ENCODE measurements at places on chromosomes 5 and 9.

GRCh38 chr9:98418578-98419259, 163.3 kb upstream of the TBC1D2 start:
- no peak for DNase-seq

GRCh38 chr9:133727876-133728441, 10.2 kb downstream of the SARDH start:
- DNase-seq = no peak

DNA sequence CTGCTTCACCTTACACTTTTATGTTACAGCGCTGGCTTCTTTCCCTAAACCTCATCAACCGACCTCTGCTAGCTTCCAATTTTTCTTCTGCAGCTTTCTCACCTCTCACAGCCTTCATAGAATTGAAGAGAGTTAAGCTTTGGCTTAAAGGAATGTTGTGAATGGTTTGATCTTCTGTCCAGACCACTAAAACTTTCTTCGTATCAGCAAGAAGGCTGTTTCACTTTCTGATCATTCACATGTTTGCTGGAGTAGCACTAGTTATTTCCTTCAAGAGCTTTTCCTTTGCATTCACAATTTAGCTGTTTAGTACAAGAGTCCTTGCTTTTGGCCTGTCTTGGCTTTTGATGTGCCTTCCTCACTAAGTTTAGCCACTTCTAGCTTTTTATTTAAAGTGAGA, 49.5 kb downstream of the NR3C1 start:
- no peak for DNase-seq

DNA sequence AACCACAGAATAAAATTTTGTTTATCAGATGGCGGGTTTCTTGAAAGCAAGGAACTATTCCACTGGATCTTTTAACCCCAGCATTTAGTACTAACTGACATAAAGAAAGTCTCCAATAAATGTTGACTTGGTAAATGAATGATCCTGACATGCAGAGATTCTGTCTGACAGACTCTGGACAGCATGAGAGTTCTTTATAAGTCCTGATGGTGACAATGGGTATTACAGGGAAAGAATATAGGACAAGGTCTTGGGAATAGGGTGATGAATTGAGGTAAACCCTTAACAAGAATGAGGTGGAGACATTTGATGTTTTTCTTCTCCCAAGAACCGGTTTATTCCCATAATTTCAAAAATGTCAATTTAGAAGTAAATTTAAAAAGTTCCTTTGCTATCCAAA, 453.9 kb downstream of the TUSC1 start:
- DNase-seq = no peak

GRCh38 chr9:71910650-71911060, 338 bp downstream of the ABHD17B start:
- DNase-seq = peak; percentile 24

- DNase-seq = no peak
Measured at GRCh38 chr9:94697972-94698581, 28.4 kb upstream of the AOPEP start.

GRCh38 chr5:150361301-150361700, 3.8 kb downstream of the TCOF1 start:
- DNase-seq = no peak

GRCh38 chr5:125401724-125402622, 655.5 kb upstream of the ZNF608 start:
- DNase-seq = no peak

DNA sequence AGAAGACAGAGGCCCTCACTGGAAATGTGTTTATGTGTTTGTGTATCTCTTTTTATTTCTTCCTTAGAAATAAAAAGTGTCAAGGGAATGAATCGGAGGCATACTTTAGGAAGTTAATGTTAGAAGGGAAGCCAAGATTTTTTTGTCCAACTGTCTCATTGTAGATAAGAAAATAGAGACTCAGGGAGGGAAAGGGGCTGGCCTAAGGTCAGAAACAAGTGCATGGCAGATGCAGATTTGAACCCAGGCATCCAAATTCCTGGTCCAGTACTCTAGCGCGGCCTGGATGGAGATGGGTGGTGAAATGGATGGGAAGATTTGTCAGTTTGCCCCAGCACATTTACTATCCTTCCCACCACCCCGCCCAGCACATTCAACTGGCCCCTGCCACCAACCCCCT, 19.8 kb upstream of the TNIP1 start:
- DNase-seq = no peak

- no peak for DNase-seq
Measured at GRCh38 chr5:159163027-159163700, 46.2 kb downstream of the RNF145 start.

- DNase-seq = no peak
Measured at GRCh38 chr5:180235846-180236245, 26.8 kb upstream of the RASGEF1C start.

- DNase-seq = peak; percentile 39
Measured at GRCh38 chr9:128203707-128204551, 750 bp downstream of the DNM1 start.

GRCh38 chr5:36270175-36270574, 28.4 kb upstream of the NADK2 start:
- peak; percentile 24 for DNase-seq

DNA sequence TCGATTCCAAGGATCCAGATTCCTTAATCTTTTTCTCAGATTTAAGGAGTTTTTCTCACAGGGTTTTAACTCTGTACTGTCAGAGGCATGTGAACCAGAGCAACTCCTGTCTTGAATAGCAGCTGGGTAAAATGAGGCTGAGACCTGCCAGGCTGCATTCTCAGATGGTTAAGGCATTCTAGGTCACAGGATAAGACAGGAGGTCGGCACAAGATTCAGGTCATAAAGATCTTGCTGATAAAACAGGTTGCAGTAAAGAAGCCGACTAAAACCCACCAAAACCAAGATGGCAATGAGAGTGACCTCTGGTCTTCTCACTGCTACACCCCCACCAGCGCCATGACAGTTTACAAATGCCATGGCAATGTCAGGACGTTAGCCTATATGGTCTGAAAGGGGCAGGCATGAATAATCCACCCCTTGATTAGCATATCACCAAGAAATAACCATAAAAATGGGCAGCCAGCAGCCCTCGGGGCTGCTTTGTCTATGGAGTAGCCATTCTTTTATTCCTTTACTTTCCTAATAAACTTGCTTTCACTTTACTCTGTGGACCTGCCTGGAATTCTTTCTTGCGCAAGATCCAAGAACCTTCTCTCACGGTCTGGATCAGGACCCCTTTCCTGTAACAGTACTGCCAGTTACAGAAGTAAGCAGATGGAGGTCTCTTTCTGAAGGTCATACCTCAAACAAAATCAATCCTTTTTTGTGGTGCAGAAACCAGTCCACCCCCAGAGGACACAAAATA, 87.1 kb downstream of the SLC38A9 start:
- DNase-seq = no peak

DNA sequence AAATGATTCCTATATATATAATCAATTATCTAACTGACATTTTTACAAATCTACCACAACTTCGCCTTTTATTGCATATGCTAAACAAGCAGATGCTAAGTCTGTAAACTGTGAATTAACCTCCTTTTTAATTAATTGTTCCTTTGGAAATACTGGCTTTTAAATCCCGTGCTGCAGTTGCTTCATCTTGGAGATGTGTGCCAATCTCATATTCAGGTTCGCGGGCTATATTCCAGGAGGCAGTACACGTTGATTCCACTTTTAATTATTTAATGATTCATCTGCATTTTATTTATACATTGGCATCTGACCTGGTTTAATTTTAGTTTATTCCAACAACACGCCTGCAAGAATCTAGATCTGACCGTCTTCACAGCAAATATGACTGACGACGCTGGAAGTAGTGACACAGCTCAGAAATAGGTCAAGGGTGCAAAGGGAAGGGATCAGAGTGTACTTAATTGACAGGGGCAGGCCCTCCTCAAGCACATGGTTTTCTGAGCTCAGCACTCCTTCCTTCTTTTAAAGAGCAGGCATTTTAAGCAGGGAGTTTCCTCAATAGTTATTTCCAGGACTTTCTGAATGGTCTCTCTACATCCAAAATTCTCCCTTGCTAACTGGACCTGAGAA, 125.2 kb downstream of the GLIS3 start:
- no peak for DNase-seq

- DNase-seq = no peak
Measured at GRCh38 chr5:14884062-14884612, 12.6 kb upstream of the ANKH start.

- no peak for DNase-seq
Measured at GRCh38 chr9:127890053-127890452, 9.3 kb downstream of the ST6GALNAC6 start.

DNA sequence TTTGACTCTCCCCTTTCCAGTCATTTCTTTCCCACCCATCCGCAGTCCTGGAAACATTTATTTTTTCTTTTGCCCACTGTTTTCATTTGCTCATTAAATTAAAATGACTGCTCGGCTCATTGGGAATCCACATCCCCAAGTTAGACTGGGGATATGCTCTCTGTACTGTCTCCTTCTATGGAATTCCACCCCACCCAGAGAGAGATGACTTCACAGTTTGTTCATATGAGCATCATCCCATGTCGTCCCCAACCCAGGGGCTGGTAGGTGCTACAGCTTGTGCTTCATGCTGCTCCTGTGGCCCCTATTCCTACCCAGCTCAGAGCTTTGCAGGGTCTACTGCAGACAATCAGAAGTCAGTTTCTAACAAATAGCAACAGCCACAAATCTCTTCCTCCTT, 16.5 kb upstream of the RARS1 start:
- no peak for DNase-seq

DNA sequence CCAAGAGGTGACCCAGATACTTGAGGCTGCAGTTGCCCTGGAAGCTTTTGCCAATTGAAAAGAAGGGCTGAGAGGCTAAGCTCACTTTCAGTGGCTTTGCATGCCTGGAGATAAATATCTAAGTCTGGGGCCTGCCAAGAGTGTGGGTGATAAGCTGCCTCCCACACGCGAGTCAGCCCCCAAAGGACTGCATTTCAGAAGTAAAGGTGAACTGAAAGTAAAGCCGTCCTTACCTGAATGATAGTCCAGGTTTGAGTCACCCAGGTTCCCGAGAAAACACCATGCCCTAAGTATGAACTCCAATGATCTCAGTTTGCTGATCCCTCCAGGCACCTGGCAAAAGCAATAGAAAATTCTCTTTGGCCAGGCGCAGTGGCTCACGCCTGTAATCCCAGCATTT, 22.5 kb upstream of the N4BP3 start:
- no peak for DNase-seq

GRCh38 chr9:113057193-113057592, 669 bp upstream of the ZFP37 start:
- no peak for DNase-seq

DNA sequence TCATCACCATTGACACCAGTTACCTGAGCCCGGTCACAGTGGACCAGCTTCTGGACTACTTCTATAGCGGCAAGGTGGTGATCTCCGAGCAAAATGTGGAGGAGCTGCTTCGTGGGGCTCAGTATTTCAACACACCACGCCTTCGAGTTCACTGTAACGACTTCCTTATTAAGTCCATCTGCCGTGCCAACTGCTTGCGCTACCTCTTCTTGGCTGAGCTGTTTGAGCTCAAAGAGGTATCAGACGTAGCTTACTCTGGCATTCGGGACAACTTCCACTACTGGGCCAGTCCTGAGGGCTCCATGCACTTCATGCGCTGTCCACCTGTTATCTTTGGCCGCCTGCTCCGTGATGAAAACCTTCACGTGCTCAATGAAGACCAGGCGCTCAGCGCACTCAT, 520 bp downstream of the CCIN start:
- no peak for DNase-seq

DNA sequence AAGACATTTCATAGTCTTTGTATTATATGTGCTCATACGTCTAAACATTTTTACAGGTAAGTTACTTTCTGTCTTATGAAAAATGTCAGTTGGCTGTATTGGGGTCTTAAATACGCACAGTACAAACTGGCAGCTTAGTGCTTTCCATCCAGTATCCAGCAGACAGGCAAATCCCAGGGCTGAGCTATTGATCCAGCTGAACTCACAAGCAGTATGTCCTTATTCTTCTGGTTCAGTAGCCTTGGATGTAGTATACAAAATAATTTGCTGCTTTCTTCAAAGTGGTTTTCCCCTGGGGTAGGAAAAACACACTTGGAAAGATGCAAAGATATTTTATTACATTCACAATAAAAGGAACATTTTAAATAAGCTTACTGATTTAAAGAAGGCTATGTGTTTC, 617.2 kb downstream of the NR2F1-AS1 start:
- no peak for DNase-seq

GRCh38 chr9:123608104-123608503, 252.1 kb downstream of the CRB2 start:
- no peak for DNase-seq

DNA sequence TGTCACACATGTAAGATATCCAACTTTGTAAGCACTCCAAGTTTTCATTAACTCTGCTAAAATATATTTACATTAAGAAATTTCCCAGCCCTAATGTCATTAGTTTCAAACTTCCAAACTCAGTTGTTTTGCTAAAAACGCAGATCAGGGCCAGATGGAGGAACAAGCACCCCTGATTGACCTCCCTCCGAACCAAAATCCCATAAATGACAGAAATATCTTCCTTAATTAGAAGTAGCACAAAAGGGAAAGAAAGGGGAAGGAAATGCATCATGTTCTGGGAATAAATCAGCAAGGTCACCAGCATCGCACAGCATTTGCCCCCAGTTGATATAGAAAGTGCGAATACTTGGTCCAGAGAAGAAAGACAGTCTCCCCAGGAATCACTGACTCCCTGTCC, 61.4 kb upstream of the RUFY1 start:
- no peak for DNase-seq

GRCh38 chr5:33275391-33275790, 165.4 kb upstream of the TARS1 start:
- DNase-seq = no peak

GRCh38 chr5:75303419-75303818, 33.6 kb upstream of the HMGCR start:
- DNase-seq = no peak

DNA sequence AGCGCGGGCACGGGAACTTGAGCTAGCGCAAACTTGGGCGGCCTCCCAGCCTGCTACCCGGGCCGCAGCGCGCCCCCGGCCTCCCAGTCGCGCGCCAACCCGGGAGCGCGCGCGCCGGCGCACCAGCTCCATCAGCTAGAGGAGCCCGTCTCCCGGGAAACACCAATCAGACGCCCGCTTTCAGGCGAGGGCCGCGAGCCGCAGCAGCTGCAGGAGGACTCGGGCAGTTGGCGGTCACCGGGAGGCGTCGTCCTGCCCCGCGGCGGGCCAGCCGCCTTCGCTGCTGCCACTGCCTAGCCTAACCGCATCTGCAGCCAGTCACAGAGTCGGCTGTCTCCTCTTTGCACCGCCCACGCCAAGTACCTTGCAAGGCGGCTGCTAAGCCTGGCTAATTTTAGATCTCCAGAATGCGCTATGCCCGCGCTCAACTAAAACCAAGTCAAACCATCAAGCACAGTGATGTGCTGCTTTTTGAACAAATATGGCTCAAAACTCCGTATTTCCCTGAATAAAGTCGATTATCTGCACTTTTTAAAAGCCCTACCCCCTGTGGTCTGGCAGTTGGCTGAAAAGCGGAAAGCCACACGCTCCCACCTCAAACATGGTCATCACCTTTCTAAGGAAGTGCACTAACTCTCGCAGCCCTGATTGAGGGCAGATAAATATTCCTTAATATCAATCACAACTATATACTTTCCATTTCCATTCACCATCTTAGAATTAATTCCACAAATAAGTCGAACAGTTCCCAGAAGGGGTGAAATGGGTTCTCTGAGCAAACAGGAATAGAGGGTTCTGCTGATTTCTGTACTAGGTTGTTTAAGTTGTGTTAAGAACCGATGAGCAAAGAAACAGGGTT, 221.8 kb downstream of the MEF2C start:
- peak; percentile 78 for DNase-seq

- DNase-seq = peak; percentile 17
Measured at GRCh38 chr9:29208670-29209069, 1635.4 kb upstream of the C9orf72 start.
